Natural killer cell treated with Interleukin-12 subunit alpha and Interleukin-12 subunit beta and Interleukin-15 and Interleukin-18, amount 100 ng/mL, for 72 hours (primary cell): ENCODE measurements at places on chromosomes 11 and 22. TPM values are rescaled to one million over a fixed set of nuclear protein-coding genes. Genes with fewer than 3 reads are reported as not detected.

The SYCE3 gene
- total RNA-seq = not detected

The NPAS4 gene
- total RNA-seq = not detected

The IGLL1 gene
- total RNA-seq = not detected

The TRIM49 gene
- not detected for total RNA-seq

The OR5AK2 gene
- not detected for total RNA-seq

The P2RX6 gene
- total RNA-seq = not detected

The SCGB2A2 gene
- not detected for total RNA-seq

The ART5 gene
- total RNA-seq = not detected

The GPR83 gene
- not detected for total RNA-seq

The OR4C15 gene
- total RNA-seq = not detected

The APOA4 gene
- not detected for total RNA-seq

The EFEMP2 gene
- 10.6 TPM for total RNA-seq

The ABTB2 gene
- 30.3 TPM for total RNA-seq

The RIC3 gene
- 1.4 TPM for total RNA-seq

The MYO18B gene
- 0.43 TPM for total RNA-seq

The ANAPC15 gene
- total RNA-seq = 37.7 TPM

The ZC3H12C gene
- 0.38 TPM for total RNA-seq

The TTC28 gene
- 5.7 TPM for total RNA-seq

The KCNJ1 gene
- not detected for total RNA-seq
